Central memory CD4-positive, alpha-beta T cell (primary cell): ENCODE measurements at places on chromosomes 11 and 22.

DNA sequence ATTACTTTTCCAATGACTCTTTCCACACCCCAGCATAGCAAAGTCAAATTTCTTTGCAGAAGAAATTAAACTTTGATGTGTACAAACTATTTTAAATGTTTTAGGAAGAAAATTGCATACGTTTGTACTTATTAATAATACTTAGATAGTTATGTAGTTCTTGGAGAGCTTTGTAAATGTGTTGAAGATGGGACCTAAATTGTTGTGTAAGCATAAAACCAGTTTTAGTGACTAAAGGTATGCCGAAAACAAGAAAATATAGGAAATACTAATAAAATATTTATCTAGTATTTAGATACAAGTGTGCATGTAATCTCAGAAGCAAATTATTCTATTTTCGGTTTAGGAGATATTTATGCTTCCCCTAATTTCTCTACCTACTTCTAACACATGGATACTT lies 4.2 kb upstream of the OR52N4 start:
- DNase-seq, result no peak

GRCh38 chr11:12671370-12671769 lies 2.9 kb upstream of the TEAD1 start:
- DNase-seq, result no peak

- DNase-seq, result no peak
Measured at GRCh38 chr11:803770-804598, 1.0 kb downstream of the PIDD1 start.

GRCh38 chr11:67382276-67383136 lies 9.1 kb upstream of the CLCF1 start:
- peak; percentile 77 for DNase-seq

GRCh38 chr11:95241681-95242081 lies 10.7 kb upstream of the SESN3 start:
- DNase-seq, result no peak

GRCh38 chr11:27429761-27430393 lies 42.7 kb downstream of the LGR4 start:
- DNase-seq, result no peak

DNA sequence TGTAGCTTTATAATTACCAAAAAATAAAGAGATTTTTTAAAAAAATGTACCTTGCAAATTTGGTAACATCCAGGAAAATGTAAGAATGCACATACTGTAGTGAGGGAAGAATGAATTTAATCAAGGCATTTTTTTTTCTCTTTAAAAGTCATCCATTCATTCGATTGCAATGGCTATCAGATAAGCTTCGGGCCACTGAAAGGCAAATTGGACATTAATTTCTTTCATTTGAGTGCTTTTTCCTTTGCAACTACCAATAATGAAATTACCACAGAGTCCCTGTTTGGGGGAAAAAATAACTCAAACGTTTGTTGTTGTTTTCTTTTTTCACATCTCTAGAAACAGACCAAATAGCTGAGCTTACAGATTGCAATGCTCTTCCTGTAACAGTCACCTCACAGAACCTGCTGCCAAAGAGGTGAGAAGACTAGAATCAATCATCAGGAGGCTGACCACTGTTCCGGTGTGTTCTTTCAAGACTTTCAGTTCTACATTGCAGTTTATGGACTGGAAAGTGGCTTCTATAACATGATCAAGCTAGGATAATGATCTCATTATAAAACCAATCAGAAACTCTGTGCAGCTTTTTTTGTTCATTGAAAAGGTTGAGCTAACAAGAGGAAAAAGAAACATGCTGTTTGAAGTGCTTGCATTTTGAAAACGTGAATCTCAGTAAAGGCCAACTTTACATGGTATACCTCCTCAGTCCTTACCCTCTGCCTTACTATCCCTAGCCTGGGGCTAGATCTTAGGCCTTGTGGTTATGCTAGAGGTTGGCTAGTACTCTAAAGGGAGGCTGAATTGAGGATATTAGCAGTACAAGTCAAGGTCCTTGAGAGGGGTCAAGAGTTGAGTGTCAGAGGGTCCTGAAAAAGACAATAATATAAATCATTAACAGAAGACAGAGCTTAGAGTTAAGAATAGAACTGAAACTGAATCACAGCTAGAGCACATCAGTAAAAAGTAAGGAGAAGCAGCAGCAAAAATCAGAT lies 1276.1 kb downstream of the LRRC4C start:
- DNase-seq, result no peak

DNA sequence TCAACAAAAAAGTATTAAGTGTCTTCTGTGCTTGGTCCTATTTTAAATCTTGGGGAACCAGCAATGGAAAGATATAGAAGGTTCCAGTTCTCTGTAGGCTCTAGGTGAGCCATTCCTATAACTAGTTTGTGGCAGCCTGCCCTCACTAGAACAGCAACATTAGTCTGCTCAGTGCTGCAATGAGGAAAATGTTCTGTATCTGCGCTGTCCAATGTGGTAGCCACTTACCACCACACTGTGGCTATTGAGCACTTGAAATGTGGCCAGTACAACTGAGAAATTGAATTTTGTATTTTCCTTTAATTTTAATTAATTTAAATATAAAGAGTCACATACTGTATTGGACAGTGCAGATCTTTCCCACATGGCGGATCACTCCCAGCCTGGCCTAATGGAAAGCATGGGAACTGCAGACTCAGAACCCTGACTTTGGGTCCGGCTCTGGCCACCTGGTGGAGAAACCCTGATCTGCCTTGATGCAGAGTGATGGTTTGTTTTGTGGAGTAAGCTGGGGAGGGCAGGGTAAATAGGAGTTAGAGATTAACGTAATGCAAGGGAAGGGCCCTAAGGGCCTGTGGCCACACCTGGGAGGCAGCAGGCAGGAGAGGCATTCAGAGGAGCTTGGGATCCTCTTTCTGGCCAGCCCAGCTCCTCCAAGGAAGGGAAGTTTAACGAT lies 101.0 kb downstream of the ME3 start:
- DNase-seq, result no peak

- no peak for DNase-seq
Measured at GRCh38 chr11:61545341-61545740, 35.5 kb downstream of the SYT7 start.

- peak; percentile 20 for DNase-seq
Measured at GRCh38 chr22:38513063-38513462, 7.0 kb upstream of the DDX17 start.

DNA sequence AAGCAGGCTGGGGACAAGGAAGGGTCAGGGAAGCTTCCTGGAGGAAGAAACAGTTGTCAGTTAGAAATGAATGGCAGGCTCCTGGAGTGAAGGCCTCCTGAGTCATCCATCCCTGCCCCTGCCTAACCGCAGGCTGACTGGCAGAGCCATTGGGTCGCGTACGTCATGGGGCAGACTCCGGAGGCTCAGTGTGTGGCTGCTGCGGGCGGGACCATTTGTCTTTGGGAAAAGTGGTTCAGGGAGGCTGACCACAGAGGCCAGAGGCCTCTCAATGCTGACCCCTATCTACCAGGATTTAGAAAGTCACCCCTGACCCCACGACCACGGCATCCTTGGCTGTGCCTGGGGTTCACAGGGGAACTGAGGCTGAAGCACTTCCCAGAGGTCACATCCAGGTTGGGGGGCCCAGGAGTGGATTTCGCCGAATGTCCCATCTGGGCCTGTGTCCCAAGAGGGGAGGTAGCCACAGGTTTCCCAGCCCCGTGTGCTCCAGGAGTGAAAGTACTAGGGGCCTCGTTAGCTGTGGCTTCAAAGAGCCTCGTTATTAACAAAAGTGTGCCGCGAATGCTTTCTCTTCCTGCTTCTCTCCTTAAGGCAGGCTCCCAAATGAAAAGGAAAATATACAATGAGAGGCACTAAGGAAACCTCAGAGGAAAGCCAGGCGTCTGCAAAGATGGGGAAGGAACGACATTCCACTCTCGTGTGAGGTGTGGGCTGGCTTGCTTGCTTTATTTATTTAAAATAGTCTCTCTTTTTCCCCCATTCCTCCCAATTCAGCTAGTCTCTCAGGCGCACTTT lies 58.9 kb downstream of the FLRT1 start:
- no peak for DNase-seq

DNA sequence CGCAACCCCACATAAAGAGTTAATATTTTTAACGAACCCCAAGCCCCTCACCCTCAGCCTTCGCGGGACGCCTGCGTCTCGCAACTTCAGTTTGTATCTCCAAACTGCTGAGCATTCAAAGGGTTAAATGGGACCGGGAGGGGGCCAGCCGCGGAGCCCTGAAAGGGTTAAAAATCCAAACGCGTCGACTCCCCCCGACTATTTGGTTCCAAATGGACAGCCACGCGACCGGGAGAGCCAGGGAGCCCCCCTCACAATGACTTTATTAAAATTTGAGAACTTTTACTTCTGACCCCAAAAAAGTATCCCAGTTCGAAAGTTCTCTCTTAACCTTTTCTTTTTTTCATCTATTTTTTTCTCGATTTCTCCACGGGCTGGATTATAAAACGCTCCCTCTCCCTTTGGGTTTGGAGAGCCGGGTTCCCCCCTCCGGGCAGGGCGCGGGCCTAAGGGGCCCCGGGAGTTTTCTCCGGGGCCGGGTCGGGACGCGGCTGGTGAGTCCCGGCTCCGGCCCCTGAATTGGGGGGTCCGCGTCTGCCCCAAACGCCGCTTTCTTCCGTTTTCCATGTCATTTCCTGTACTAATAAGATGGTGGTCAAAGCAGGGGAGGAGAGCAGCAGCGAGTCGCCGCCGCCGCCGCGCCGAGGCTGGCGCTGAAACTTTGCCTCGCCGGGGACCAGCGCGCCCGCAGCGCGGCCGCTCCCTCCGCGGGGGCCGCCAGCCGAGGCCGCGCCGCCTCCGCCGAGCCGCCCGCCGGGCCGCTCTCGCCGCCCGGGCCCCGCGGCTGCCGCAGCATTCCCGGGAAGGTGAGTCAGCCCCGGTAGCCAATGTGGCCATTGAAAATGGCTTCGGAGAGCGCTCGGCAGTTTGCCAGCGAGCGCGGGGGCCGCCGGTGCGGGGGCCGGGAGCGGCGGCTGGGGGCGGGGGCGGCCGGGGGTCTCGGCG lies at the start of gene PRDM11:
Gene PRDM11 (plus strand): TSS at position 568 of the 945 bp plus-strand sequence. CDS start 35,128 bp downstream, outside the sequence.
- DNase-seq, result peak; percentile 57

GRCh38 chr22:19043121-19044085 lies 78.8 kb downstream of the DGCR2 start:
- DNase-seq, result no peak

GRCh38 chr22:46147061-46147460 lies 3.3 kb upstream of the PPARA start:
- no peak for DNase-seq
